ENCODE measurements at places on chromosomes 11 and 22.
A peak's percentile ranks its signal among the peaks of the same experiment; 100 is the strongest.

DNA sequence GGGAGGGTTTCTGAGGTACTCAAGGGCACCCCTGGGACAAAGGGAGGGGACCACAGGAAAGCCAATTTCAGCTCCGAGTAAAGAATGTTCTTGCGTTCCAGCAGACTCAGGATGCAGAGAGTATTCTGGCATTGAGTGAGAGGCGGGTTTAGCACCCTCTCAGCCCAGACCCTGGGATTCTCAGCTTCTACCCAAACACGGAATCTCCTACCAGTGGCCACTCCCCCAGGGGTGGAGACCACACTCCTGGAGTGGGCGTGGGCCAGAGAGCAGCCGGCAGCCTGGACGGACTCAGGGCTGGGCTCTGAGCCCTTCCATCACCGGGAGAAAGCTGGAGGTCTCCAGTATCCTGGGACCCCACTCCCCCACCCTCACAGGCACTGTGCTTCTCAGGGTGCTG, 26.1 kb upstream of the TTLL12 start:
- DNase-seq, result no peak

DNA sequence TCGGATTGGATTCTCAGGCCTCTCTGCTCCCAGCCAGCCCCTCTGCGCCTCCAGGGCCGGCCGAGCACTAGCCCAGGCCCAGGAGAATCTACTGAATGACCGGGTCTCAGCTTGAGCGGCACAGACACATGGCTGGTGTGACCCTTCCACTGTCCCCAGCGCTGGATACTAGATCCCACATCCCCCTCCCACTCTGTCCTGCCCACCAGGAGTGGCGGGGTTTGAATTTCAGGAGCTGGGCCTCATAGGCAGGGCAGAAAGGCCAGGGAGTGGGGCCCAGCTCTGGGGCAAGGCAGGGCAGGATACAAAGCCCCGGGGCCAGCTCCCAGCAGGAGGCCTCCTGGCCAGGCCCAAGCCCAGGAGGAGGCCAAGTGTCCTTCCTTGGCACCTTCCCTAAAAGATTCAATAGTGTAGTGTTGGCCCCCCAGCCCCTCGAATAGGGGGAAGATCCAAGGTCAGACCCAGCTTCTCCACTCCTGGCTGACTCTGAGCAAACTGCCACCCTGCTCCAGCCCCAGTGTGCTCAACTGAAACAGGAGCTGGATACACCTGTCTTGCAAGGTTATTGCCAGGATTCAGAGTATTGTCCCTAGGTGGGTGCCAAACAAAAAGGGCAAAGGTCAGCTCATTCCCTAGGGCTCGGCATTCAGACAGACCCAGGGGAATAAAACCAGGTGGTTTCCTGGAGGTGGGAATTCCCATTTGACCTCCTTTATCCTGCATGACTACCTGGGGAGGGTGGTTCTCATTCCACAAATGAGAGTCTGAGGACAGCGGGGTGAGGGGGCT, 22.5 kb upstream of the TCF20 start:
- no peak for DNase-seq

DNA sequence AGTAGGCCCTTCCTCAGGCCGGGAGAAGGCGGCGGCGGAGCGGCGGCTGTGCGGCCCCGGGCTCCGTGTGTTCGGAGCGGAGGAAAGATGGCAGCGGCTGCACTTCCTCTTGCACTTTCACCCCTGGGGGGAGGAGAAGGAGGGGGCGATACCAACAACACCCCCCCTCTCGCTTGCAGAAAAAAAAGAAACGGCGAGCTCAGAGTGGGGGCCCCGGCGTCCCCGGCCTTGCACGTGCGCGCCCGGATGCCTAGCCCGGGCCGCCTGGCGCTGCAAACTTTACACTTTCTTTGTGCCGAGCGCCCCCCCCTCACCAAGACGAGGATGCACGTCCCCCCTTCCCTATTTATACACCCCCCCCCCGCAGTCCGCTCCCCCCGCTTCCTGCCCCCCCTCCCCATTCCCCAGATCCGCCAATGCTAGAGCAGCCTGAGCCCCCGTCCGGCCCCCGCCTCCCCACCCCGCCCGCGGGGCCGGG, at the start of gene PATZ1:
Gene PATZ1, minus strand, starts transcription at position 92 of the 478 bp plus-strand sequence. CDS start 744 bp downstream, outside the sequence.
- DNase-seq, result peak; percentile 83

GRCh38 chr11:126790550-126791081, 210.0 kb downstream of the KIRREL3 start:
- no peak for DNase-seq

- no peak for DNase-seq
These were observed 61.6 kb upstream of the PPARA start for GRCh38 chr22:46088541-46089311.

DNA sequence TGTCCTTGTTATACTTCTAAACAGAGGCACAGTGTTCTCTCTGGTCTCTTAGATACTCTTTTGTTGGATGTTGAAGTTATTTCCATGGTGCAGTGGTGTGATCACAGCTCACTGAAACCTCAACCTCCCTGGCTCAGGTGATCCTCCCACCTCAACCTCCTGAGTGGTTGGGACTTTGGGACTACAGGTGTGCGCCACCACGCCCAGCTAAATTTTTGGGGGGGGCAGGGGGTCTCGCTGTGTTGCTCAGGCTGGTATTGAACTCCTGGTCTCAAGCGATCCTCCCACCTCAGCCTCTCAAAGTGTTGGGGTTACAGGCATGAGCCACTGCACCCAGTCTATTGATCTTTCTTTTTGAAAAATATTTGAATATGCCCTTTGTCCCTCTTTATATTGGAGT, 14.9 kb downstream of the ZNF74 start:
- no peak for DNase-seq

DNA sequence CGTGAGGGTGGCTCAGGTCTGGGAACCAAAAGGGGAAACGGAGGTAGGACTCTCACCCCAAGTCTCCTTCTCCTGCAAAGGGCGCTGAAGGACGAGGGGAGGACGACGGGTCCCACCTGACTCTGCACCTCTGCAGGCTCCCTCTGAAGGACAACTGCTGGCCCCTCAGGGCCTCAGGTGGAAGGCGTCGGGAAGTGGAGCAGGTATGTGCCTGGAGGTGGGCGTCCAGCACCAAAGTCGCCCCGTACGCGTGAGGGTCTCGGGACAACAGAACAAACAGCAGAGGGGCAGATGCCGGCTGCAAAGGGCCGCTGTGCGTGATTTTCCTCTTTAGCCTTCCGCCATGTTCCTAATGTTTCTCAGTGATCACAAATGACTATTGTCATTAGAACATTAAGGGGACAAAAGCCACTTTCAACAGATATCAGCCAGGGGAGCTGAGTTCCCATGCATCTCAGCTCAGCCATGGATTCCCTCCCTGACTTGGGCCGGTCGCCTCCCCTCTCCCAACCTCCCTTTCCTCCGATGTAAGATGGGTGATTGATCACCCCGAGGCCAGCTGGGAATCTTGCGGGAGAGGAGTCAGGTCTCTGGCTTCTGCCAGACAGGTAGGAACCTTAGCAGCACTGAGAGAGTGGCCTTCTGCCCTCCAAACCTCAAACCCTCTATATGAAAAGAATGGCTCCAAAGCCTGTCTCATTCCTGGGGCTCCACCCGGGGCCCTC, 836 bp downstream of the SLC16A8 start:
- DNase-seq, result no peak

DNA sequence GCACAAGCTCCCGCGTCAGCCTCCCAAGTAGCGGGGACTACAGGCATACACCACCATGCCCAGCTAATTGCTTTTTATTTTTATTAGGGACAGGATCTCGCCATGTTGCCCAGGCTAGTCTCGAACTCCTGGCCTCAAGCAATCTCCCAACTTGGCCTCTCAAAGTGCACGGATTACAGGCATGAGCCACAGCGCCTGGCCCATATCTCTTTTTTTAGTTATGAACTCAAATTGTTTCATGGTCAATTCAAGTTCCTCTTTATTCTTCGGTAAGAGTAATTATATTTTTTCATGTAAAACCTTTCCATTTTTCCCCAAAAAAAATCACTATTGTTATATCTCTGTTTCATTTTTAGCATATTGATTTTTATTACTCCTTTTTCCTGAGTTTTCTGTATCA, 25.5 kb downstream of the FCHSD2 start:
- DNase-seq, result no peak

All from right kidney (tissue), 9 donors.